Choroid plexus epithelial cell (primary cell): ENCODE measurements at places on chromosomes 3 and 15.

GRCh38 chr15:38367476-38367875, 86.5 kb upstream of the FAM98B start:
- peak; percentile 44 for DNase-seq

DNA sequence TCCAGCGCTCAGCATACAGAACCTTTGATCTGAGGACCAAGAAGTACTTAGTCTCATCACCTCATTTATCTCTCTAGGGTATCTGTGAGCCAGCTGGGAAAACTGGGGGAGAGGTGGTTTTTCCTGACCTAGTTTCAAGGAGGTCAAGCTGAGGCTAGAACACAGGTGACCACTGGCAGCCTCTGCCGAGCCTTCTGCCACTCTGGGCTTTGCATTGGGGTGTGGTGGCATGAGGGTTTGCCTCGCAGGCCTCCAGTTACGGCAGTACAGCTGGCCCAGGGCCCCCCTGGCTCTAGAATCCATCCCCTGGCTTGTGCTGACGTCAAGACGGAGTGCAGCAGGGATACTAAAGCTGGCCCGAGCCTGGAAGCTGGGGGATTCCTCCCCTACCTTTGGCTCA, 34.7 kb upstream of the CDCP1 start:
- no peak for DNase-seq

- peak; percentile 47 for DNase-seq
Measured at GRCh38 chr15:81813215-81813614, 232.6 kb downstream of the MEX3B start.

DNA sequence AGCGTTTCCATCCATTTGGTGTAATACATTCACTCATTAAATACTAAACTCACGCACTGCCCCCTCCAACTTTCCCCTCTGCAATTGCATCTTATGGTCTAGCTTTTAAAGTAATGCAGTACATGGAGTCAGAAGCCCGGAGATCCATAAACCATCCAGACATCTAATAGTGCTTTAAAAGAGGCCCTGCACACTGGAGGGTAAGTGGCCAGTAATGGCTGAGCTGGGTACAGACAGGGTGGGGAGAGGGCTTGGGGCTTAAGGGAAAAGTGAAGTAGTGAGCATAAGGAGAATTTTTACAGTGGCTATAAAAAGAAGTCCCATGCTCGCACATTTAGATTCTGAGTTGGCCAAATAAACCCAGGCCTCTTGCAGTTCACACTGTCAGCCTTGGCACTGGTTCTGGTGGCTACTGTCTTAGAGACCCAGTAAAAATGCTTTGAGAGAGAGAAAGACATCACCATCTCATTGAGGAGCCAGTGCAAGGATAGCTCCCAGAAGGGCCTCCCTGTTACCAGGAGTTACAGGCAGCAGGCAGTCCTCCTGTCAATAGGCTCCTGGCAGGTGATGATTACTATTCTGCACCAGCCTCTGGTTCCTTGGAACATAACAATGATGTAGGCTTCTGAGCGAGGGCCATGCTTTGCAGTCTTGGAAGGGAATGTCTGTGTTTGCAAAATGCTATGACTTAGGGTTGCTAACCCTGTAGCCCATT, 112.6 kb upstream of the NEO1 start:
- DNase-seq = no peak

GRCh38 chr15:37880009-37880834, 54.2 kb upstream of the TMCO5A start:
- DNase-seq = peak; percentile 84

GRCh38 chr3:111619833-111620232, 24.7 kb upstream of the ZBED2 start:
- no peak for DNase-seq

DNA sequence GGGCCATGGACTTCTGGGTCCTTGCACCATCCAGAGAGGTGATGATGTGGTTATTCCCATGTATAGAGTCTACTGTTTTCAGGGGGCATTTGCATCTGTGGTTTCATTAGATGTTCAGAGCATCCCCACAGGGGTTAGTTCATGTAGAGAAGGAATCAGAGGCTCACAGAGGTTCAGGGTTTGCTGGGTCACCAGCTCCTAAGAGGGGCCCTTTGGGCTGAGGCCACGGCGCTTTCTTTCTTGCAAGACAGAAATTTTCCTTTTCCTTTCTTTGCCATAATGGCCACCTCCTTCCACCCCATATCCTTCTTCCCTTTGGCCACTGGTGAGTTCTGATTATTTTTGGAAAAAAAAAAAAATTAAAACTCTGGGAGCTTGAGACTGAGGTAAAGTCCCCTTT, 62.3 kb downstream of the APBA2 start:
- no peak for DNase-seq

DNA sequence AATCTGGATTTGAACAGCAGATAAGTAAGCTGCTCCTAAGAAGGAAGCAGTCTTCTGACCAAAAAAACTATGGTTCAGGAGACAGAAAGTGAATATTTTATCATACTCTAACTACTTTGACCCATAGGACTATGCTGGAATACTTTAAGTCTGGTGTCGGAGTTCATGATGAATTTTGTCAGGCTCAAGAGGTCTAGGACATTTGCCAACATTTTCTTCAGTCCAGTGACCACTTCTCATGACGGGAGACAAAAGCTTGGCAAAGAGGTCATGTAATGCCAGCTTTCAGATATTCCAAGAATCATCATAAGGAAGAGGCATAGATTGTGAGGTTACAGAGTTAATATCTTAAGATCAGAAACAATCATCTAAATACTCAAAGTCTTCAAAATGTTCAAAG, 20.5 kb upstream of the DCBLD2 start:
- DNase-seq = no peak

- no peak for DNase-seq
Measured at GRCh38 chr3:120147072-120147871, 53.0 kb upstream of the GSK3B start.

DNA sequence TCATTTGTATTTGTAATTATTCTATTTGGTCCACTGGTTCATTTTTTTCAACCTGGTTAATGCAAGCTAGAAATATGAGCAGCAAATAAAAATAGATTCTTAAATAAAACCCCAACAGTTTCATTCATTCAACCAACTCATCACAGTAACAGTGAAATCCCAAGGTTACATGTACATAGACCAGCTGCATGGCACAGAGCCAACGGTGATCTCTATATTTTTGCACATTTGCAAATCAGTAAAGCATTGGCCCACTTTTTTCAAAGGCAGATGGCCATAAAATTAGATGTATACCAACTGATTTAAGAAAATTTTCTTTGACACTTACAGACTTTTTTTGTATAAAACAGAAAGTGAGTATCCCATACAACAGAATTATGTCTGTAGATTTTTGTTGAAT, 49.3 kb downstream of the STRIT1 start:
- peak; percentile 68 for DNase-seq

DNA sequence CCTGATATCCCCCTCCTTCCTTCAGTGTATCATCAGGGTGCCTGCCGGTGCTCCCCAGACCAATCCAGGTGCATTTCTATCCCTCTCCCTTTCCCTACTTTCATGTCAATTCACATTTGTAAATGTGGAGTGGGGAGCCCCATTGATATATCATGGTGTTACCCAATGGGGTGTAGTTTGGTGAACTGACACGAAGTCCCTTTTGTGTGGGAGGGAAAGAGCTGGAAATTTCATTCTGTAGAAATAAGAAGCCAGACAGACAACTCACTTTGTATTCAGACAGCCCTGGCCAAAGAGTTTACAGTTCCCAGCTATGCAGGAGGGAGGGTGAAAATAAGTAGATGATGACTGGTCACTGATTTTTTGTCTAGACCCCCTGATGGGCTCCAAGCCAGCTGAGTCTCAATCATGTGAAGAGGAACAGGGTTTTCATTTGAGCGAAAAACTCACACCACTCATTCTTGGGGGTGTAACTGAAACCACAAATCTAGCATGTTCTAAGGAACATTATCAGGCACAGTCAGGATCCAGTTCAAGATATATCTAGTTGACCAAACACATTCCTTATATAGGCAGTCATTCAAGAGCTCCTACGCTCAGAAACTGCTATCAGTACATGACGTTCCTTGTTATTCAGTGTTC, 58.9 kb downstream of the LMCD1 start:
- peak; percentile 100 for DNase-seq

GRCh38 chr3:35640190-35641165, 1.2 kb downstream of the ARPP21 start:
- DNase-seq = no peak

DNA sequence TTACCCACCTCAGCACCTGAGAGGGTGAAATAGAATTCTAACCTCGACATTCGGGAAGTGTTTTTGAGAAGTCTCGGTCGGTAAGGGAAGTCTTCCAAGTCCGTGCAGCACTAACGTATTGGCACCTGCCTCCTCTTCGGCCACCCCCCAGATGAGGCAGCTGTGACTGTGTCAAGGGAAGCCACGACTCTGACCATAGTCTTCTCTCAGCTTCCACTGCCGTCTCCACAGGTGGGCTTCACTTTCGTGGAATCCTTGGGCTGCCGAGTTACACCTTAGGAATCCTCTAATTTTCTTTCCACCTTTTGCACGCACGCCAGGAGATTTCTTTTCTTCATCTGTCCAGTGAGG, 775 bp downstream of the CCNDBP1 start:
- no peak for DNase-seq

GRCh38 chr3:135100366-135100765, 305.3 kb downstream of the EPHB1 start:
- DNase-seq = no peak

GRCh38 chr3:149145974-149146373, 16.5 kb downstream of the HPS3 start:
- no peak for DNase-seq

DNA sequence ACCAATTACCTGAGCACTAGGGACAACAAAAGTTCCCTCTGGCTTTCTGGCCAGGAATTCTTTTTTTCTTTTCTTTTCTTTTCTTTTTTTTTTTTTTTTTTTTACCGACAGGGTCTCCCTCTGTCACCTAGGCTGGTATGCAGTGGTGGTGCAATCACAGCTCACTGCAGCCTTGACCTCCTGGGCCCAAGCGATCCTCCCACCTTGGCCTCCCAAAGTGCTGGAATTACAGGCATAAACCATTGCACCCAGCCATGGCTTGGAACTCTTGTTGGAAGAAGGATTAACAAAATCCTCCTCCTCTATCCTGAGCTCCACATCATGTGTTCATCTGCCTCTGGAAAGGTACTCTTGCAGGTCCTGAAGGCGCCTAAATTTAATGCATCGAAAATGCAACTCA, 2.9 kb upstream of the LTF start:
- no peak for DNase-seq

- DNase-seq = no peak
Measured at GRCh38 chr15:26033493-26033892, 170.4 kb upstream of the ATP10A start.
